Left ventricle myocardium inferior (tissue), 1 donor: ENCODE measurements at places on chromosomes 2 and 18. TPM values are rescaled to one million over a fixed set of nuclear protein-coding genes. Genes with fewer than 3 reads are reported as not detected.

- H3K27me3 ChIP-seq = peaks cover 20% of the 10 kb centered on the region
- no peak for DNase-seq
- H3K27ac ChIP-seq = no peak overlapping the region
- no peaks in the 10 kb centered on the region for H3K36me3 ChIP-seq
- H3K4me3 ChIP-seq = no peak overlapping the region
Observed at GRCh38 chr2:130313812-130314334, 28.8 kb upstream of the IMP4 start.

DNA sequence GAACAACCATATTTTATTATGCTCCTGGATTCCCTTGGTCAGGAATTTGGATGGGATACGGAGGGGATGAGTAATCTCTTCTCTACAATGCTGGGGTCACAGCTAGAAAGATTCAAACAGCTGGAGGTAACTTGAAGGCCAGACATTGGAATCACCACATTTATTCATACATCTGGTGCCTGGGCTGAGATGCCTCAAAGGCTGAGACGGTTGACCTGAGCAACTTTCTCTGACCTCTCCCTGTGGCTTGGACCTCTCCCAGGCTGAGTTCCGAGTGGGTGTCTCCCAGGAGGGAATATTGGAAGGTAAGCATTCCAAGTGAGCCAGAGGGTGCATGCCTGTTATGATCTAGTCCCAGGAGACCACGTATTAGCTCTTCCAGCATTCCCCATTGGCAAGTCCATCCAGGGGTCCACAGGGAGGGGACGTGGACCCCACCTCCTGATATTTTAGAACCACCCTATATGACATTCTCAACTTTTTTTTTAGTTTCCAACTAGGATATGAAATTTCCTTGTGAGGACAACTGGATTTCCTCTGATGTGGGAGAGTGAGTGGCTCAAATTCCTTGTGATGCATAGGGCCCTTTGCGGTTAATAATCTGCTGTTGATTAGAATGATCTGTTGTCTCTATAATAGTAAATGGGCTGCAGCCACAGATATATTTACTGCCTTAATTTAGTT is 101.8 kb downstream of the MRPS9 start:
- H3K27me3 ChIP-seq = peaks cover 71% of the 10 kb centered on the region
- no peak overlapping the region for H3K27ac ChIP-seq
- H3K36me3 ChIP-seq = no peaks in the 10 kb centered on the region
- H3K4me1 ChIP-seq = peaks cover 9% of the 10 kb centered on the region
- no peak for DNase-seq
- no peak overlapping the region for H3K4me3 ChIP-seq

DNA sequence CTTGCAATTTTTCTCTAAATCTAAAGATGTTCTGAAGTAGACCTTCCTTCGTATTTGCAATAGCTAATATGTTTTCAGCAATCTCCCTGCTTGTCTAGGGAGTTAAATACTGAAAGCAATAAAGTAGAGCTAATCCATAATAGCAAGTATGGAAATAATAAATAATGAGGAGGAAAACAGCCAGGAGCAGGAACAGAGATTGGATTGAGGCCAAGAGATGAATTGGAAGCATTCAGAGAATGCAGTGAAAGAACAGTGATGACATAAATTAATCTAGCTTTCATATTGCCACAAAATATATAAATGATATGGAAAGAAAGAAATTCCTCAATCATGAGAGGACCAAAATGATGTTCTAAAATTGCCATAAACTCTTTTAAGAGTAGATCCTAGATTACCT is 679.7 kb downstream of the METTL4 start:
- H3K27ac ChIP-seq = no peak overlapping the region
- no peaks in the 10 kb centered on the region for H3K27me3 ChIP-seq
- no peaks in the 10 kb centered on the region for H3K4me1 ChIP-seq
- H3K36me3 ChIP-seq = no peaks in the 10 kb centered on the region
- no peak overlapping the region for H3K4me3 ChIP-seq

DNA sequence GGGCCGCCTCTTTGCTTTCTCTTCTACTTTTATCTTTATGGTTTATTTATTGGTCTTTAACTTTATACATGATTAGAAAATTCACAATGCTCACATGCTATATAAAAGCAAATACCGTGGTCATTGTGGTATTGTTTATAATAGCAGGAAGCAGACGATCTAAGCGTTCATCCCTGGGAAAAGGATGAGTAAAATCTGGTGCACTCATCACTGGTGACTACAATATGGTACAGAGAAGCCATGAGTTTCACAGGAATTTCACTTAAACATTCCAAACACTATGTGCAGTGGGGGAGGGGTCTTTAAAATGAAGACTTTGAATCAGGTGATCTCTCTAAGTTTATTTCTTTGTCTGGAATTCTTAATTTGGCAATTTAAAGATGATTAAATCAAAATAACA is 97.9 kb downstream of the SCN3A start:
- H3K4me1 ChIP-seq = no peaks in the 10 kb centered on the region
- H3K27ac ChIP-seq = no peak overlapping the region
- H3K27me3 ChIP-seq = no peaks in the 10 kb centered on the region
- H3K4me3 ChIP-seq = no peak overlapping the region
- no peak for DNase-seq

DNA sequence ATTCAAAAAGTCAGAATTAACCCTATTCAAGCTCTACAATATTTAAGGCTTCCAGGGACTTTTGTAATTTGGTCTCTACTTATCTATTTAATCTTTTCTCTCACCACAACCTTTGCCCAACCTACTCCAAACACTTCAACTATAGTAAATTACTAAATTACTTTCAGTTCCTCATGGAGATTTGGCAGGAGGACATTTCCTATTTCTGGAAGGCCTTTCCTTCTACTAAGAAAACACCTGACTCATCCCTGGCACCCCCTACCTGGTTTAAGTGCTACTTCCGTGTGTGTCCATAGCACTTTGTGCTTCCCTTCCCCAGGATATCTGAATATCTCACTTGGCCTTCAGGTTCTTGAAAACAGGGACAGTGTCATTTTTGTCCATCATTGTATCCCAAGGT is 96.3 kb downstream of the UPP2 start:
- H3K4me3 ChIP-seq = no peak overlapping the region
- H3K36me3 ChIP-seq = no peaks in the 10 kb centered on the region
- no peaks in the 10 kb centered on the region for H3K27me3 ChIP-seq
- peaks cover 7% of the 10 kb centered on the region for H3K4me1 ChIP-seq
- DNase-seq = no peak

GRCh38 chr18:62944454-62944853 is 229.1 kb downstream of the PHLPP1 start:
- peaks cover 25% of the 10 kb centered on the region for H3K36me3 ChIP-seq
- no peaks in the 10 kb centered on the region for H3K27me3 ChIP-seq
- peaks cover 6% of the 10 kb centered on the region for H3K4me1 ChIP-seq
- H3K4me3 ChIP-seq = no peak overlapping the region
- DNase-seq = no peak

DNA sequence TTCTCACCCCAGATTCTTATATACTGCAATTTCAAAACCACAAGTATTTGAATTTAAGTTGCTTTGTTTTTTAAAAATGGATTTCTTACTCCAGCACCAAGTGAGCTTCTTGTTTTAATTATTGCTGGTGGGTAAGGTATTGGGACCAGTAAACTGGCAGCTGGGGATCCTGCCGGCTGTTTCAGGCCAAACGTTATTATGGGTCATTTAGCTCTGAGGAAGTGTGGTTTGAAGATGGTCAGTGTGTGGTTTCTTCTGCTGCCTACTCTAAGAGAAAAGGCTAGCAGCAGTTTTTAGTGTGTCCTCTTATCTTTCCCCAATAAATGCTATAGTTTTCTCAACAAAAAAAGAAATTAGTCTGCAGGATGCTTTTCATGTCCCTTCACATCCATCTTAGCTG is 30.6 kb downstream of the CFAP221 start:
- no peaks in the 10 kb centered on the region for H3K36me3 ChIP-seq
- peaks cover 7% of the 10 kb centered on the region for H3K4me1 ChIP-seq
- no peak for DNase-seq
- H3K4me3 ChIP-seq = no peak overlapping the region
- H3K27me3 ChIP-seq = no peaks in the 10 kb centered on the region

GRCh38 chr2:10265329-10266132 is 37.2 kb upstream of the HPCAL1 start:
- H3K27ac ChIP-seq = no peak overlapping the region
- peaks cover 11% of the 10 kb centered on the region for H3K4me1 ChIP-seq
- peak; percentile 7 for DNase-seq
- H3K27me3 ChIP-seq = no peaks in the 10 kb centered on the region
- H3K4me3 ChIP-seq = no peak overlapping the region
- H3K36me3 ChIP-seq = no peaks in the 10 kb centered on the region

DNA sequence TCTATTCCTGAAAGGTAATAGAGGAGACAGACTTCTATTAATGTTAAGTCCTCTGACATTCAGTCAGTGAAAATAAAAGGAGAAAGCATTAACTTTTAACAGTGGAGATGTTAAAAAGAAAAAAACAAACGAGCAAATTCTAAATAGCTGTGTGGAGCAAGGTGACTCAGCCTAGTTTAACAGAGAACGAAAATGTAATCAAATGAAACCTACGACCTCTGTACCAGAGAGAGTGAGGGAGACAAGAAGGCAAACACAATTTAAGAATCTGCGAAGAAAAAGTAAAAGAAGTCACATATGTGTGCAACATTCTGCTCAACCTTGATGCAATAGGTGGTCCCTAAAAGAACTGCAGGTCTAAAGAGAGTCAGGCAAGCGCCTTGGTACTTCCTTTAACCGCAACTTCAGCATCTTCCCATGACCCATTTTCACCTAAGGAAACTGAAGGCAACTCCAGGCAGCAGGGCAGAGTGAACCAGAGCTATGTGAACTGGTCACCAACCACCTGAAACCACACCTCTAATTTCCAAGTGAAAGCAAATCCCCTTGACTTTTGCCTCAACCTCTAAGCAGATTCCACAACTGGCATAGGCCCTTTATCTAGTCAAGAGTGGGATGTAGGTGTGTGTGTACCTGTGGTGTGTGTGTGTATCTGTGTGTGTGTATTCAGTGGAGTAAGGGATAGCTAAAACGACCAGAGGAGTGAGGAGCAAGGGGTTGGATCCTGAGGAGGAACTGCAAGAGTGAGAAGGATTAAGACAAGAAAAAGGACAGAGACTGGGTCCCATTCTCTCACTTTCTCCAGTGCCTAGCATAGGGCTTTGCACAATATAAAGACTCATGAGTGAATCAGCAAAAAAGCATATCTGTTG is 43.0 kb downstream of the FIGN start:
- peaks cover 59% of the 10 kb centered on the region for H3K4me1 ChIP-seq
- no peaks in the 10 kb centered on the region for H3K27me3 ChIP-seq
- DNase-seq = no peak
- no peaks in the 10 kb centered on the region for H3K36me3 ChIP-seq

- no peak overlapping the region for H3K27ac ChIP-seq
- H3K4me3 ChIP-seq = no peak overlapping the region
- H3K36me3 ChIP-seq = no peaks in the 10 kb centered on the region
Observed at GRCh38 chr2:205773989-205774388, 91.7 kb downstream of the NRP2 start.

- H3K4me1 ChIP-seq = peaks cover 17% of the 10 kb centered on the region
- no peaks in the 10 kb centered on the region for H3K27me3 ChIP-seq
- no peak for DNase-seq
- no peak overlapping the region for H3K4me3 ChIP-seq
- H3K36me3 ChIP-seq = no peaks in the 10 kb centered on the region
Observed at GRCh38 chr2:42183775-42184174, 14.6 kb downstream of the EML4 start.

DNA sequence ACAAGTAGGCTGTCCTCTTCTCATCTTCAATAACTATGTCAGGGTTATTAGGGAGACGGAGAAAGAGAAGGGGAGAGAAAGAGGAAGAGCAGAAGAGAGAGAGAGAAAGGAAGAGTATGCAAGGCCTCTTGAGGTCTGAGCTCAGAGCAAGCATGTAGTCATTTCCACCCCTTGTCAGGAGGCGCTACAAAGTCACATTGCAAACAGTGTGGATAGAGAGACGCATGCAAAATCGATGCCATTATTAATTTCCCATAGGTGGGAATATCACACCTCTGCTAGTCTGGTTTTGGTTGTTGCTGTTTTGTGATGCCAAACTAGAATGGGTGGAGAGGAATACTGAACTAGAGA is 24.2 kb upstream of the SERPINE2 start:
- no peaks in the 10 kb centered on the region for H3K27me3 ChIP-seq
- H3K4me3 ChIP-seq = no peak overlapping the region

- H3K36me3 ChIP-seq = no peaks in the 10 kb centered on the region
- peak overlapping the region; percentile 43 for H3K27ac ChIP-seq
- H3K4me1 ChIP-seq = peaks cover 23% of the 10 kb centered on the region
- H3K27me3 ChIP-seq = no peaks in the 10 kb centered on the region
- no peak overlapping the region for H3K4me3 ChIP-seq
Observed at GRCh38 chr2:105697781-105698449, 46.8 kb upstream of the NCK2 start.

- H3K36me3 ChIP-seq = no peaks in the 10 kb centered on the region
- peaks cover 10% of the 10 kb centered on the region for H3K4me1 ChIP-seq
- DNase-seq = no peak
- no peak overlapping the region for H3K4me3 ChIP-seq
- no peaks in the 10 kb centered on the region for H3K27me3 ChIP-seq
Observed at GRCh38 chr2:10317646-10318045, 14.9 kb downstream of the HPCAL1 start.

DNA sequence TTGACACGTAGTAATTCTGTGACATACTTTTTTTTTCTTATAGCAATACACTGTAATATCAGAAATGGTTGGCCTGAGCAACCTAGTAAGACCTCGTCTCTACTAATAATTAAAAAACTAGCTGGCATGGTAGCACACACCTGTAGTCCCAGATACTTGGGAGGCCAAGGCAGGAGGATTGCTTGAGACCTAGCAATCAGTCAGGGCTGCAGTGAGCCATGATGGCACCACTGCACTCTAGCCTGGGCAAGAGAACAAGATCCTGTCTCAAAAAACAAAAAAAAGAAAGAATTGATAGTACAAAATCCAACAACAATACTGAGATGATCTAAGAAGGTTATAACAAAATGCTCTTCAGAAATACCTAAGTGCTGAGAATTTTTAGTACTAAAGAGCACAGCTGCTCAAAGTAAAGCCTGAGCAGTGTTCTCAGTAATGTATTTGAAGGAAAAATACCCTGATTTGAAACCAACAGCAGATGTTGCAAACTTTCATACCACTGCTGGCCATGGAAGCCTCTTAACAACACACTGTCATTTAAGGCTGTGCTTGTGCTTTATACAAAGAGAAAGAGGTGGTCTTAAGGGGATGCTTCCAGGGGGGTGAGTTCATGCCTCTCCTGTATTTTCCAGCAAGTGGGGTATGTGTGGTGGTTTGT is 132.6 kb upstream of the CDCA7 start:
- H3K27ac ChIP-seq = no peak overlapping the region
- peaks cover 7% of the 10 kb centered on the region for H3K36me3 ChIP-seq
- no peak overlapping the region for H3K4me3 ChIP-seq
- H3K4me1 ChIP-seq = peaks cover 37% of the 10 kb centered on the region

GRCh38 chr2:237128026-237128703 is 42.5 kb downstream of the COPS8 start:
- peak overlapping the region; percentile 47 for H3K27ac ChIP-seq
- DNase-seq = peak; percentile 86
- no peak overlapping the region for H3K4me3 ChIP-seq
- no peaks in the 10 kb centered on the region for H3K27me3 ChIP-seq
- peaks cover 10% of the 10 kb centered on the region for H3K4me1 ChIP-seq

FIGN gene
- total RNA-seq = 12.9 TPM

GKN1 gene
- not detected for total RNA-seq

KCTD1 gene
- 6.4 TPM for total RNA-seq

SERPINB8 gene
- 2.3 TPM for total RNA-seq

OR6B2 gene
- not detected for total RNA-seq

PAX8 gene
- 0.44 TPM for total RNA-seq

ABCA12 gene
- total RNA-seq = 0.03 TPM

FAM124B gene
- 1.1 TPM for total RNA-seq

CYP27C1 gene
- total RNA-seq = 0.11 TPM
